ENCODE measurements at places on chromosomes 2 and 18.

DNA sequence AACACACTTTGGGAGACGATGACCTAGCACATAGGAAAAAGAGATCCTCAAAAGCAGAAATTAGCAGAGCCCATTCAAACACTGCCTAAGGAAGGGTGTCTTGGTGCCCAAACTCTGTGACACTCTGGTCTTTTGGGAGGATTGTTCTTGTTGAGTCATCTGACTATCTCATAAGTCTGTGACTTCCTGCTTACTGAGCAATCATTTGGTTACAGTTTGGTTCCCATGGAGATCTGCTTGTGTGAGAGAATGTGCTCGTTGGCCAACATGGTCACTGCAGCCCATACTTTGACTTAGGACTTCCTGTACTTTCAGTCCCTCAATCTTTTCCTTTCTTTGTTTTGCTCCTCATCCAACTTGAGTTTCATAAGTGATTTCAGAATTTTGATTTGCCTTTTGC, 602.9 kb downstream of the NYAP2 start:
- DNase-seq, result peak; percentile 83

GRCh38 chr2:156329927-156330726, 2.4 kb downstream of the NR4A2 start:
- DNase-seq, result no peak

DNA sequence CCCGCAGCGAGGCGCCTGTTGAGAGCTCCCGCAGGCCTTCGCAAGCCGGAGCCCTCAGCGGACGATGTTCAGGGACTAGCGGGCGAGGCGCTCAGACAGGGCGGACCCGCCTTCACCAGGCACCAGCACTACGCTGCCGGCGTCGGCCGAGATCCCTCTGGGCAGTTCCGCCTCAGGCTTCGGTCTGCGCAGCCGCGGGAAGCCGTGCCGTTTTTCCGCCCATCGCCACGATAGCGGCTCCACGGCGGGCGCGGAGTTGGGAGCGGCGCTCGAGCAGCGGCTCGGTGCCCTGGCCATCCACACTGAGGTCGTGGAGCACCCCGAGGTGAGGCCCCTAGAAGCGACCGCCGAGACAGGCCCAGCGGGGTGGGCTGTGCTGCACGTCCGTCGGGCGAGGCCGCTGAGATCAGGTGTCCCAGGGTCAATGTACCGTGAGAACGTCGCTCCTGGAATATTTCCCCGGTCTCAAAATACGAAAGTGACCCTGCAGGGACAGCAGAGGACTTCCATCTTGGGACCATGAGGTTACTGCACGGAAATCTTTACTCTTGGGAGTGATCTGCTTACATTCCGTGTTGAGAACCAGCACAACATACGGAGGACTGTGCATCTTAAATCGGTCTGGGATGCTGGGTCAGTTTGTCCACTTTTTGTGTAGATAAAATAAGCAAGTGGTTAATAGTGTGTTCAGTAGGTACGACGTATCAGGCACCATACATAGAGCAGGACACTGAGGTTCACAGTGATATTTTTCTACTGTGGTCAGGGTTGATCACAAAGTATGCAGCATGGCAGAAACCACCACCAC, 13.3 kb upstream of the MTIF2 start:
- DNase-seq, result peak; percentile 67

GRCh38 chr2:26552641-26553374, 74.9 kb upstream of the OTOF start:
- DNase-seq, result no peak

DNA sequence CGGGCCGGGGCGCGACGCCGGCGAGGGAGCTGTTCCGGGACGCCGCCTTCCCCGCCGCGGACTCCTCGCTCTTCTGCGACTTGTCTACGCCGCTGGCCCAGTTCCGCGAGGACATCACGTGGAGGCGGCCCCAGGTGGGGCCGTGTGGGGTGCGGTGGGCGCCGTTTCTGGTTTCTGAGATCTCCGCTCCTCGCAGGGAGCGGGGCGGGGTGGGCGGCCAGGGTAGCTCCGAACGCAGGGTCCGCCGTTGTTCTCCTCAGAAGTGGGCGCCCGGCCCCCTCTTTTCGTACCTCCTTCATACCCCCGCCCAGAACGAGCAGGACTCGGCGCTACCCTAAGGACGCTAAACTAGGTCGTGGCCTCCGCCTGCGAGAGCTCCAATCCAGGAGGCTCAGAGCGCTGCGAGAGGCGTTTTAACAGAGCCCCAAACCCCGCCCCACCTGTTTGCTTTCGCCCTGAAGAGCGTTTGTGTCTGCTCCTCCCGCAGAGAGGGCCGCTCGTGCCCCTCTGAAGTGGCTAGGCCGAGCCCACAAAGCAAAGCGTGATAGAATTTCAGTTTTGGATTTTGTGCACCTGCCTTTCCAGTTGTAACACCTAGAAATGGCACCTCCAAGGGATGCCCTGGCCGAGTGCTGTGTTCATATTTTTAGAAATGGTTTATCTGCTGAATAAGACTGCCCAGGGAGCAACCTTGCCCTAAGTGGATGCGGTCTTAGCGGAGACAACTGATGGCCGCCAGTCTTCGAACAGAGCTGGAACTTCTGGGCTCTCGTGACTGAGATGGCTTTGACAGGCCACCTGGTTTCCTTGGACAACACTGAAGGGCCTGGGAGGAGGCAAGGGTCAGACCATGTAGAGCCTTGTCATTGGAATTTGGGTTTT, 626 bp downstream of the CAPN10 start:
- DNase-seq, result no peak

GRCh38 chr18:66513996-66514395, 89.9 kb downstream of the CDH19 start:
- DNase-seq, result no peak

GRCh38 chr2:85678377-85678776, 10.4 kb upstream of the SFTPB start:
- no peak for DNase-seq

DNA sequence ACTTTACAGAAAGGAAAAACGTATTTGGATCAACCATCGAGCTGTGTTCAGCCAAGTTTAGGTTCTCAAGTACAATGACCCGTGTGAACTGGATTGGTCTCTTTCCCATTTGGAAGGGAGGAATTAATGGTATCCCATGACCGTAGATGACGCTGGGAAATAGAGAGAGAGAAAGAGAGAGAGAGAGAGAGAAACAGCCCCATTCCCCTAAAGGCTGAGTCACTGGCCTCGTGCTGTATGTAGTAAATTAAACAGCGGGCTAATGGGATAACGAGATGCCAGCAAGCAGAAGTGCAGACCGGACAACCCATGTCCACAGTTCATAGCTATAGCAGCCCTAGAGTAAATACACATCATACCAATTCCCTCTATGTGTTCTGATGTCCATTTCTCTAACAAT, 99.6 kb downstream of the BCL11A start:
- DNase-seq, result no peak

GRCh38 chr2:68813596-68813995, 57.6 kb downstream of the BMP10 start:
- no peak for DNase-seq

DNA sequence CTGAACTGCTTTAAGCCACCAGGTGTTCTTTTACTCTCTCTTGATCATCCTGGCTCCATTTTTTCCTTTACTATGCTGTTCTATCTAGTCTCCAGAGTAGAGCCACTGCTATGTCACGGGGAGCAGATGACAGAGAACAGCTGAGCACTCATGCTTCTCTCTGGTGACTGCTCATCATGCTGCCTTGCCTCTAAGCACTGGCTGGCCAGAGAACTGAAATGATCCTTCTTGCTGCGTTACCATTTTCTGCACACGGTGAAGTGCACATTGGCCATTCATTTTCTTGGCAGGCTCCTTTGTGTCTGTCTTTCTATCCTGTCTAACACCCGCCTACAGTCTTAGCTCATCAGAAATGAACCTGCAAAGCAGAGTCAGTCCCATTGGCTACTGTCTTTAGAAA, 86.0 kb downstream of the KCTD1 start:
- no peak for DNase-seq

- DNase-seq, result no peak
Observed at GRCh38 chr2:45886171-45886663, 234.7 kb downstream of the PRKCE start.

DNA sequence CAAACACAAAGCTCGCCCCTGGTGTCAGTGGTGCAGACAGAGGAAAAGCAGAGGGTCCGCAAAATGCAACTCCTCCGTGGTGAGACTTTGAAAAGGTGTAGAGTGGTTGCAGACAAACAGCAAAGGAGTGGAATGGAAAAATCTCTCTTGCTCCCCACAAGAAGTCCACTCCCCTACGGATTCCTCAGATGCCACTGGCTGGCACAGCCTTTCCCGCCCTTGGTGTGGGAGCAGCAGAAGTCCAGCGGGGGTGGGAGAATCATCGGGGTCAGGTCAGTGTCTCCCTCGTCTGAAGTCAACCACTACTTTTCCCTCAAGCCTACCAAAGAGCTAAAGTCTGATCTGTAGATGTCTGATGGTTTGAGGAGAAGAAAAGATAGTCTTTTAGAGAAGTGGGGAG, 22.3 kb upstream of the B3GNT7 start:
- no peak for DNase-seq

DNA sequence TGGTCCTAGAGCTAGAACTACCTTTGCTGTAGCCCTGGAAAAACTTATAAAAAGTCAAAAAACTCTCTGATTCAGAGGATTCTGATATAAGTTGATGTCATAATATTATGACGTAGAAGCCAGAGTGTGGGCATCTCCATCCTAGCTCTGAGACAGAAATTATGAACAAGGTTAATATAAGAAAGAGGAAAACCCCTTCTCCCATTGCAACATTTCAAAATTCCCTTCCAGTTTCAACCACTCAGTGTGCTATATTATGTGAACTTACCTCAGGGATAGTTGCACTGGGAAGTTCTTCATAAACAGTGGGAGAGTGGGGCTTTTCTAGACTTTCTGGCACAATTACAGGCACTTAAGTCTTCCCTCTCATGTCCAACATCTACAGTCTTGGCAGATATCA, 171.6 kb downstream of the PIK3C3 start:
- no peak for DNase-seq

GRCh38 chr2:127181851-127182250, 38.2 kb downstream of the CYP27C1 start:
- no peak for DNase-seq

- DNase-seq, result no peak
Observed at GRCh38 chr2:190740449-190740848, 91.6 kb downstream of the NAB1 start.
